ENCODE measurements at places on chromosomes 3 and 15. TPM values are rescaled to one million over a fixed set of nuclear protein-coding genes. Genes with fewer than 3 reads are reported as not detected.

- H3K4me3 ChIP-seq, result no peak overlapping the region
- H3K27ac ChIP-seq, result no peak overlapping the region
- no peaks in the 10 kb centered on the region for H3K4me1 ChIP-seq
- H3K36me3 ChIP-seq, result no peaks in the 10 kb centered on the region
- no peaks in the 10 kb centered on the region for H3K27me3 ChIP-seq
Measured at GRCh38 chr3:167978071-167978470, 117.7 kb downstream of the GOLIM4 start.

DNA sequence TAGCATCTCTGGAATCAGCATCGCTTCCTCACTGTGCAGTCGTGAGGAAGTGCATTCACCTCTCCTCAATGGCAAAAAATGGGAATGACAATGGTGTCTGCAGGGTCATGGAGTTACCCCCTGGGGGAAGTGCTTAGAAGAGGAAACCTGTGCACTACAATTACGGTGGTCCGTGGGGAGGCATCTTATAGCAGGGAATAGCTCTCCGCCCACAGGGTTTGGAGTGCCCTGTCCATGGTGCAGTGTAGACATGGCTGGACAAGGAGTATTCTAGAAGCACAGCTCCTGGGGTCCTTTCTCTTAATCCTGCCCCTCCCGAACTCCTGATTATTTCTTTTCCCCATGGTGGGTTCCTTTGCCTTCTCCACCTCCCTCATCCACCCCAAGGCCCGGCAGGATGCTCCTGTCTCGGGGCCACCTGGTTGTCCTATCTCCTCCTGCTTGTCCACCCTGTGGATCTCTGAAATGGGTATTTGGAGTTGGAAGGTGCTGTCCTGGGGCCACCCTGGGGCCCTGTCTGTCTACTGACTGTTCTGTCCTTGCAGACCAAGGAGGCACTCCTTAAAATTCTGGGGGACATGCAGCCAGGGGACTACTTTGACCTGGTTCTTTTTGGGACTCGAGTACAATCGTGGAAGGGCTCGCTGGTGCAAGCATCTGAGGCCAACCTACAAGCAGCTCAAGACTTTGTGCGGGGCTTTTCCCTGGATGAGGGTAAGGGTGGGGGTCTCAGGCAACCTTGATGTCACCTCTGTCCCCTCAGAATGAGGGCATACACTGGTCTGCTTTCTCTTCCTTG lies 5.2 kb downstream of the ITIH1 start:
- DNase-seq, result no peak
- H3K27me3 ChIP-seq, result no peaks in the 10 kb centered on the region
- H3K4me3 ChIP-seq, result no peak overlapping the region
- H3K36me3 ChIP-seq, result no peaks in the 10 kb centered on the region
- H3K4me1 ChIP-seq, result peaks cover 8% of the 10 kb centered on the region
- no peak overlapping the region for H3K27ac ChIP-seq

- DNase-seq, result no peak
- no peaks in the 10 kb centered on the region for H3K4me1 ChIP-seq
- no peaks in the 10 kb centered on the region for H3K27me3 ChIP-seq
- H3K27ac ChIP-seq, result no peak overlapping the region
- H3K36me3 ChIP-seq, result no peaks in the 10 kb centered on the region
Measured at GRCh38 chr3:135097276-135097946, 302.4 kb downstream of the EPHB1 start.

- no peak overlapping the region for H3K27ac ChIP-seq
- H3K27me3 ChIP-seq, result no peaks in the 10 kb centered on the region
Measured at GRCh38 chr15:42921342-42921731, 759 bp upstream of the TTBK2 start.

DNA sequence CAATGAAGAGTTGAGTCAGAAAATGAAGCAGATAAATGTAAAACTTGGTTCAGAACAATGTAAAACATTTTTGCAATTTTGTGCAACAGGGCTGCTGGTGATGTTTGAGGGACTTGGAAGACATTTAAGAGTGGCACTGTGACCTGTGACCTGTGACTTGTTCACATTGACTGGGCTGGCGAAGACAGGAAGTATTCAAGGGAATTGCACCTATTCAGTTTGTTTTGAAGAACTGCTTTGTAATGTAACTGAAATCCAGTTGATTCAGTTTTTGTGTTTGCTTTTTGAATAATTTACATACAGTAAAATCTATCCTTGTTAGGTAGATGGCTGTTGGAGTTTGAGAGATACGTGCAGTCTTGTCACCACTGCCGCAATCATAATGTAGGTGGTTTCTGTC lies 35.4 kb downstream of the MCTP2 start:
- no peak overlapping the region for H3K27ac ChIP-seq
- H3K27me3 ChIP-seq, result no peaks in the 10 kb centered on the region
- no peak overlapping the region for H3K4me3 ChIP-seq

DNA sequence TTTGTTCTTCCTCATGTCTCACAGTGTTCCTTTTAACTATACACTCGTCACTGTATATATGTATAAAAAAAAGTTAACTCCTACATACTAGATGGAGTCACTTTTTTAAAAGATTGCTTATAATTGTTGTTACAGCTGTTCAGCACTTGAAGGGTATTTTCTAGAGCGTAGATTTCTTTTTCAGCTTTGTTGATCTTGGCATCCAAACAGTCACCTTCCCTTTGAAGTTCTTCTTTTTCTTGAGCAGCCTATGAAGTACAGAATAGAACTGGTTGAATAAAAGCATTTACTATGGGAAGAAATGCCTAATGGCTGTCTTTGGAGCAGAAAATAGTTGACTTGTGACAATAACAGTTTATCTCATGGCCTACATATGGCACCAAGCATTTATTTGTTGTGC lies 17.8 kb downstream of the TTC14 start:
- H3K4me3 ChIP-seq, result no peak overlapping the region
- H3K4me1 ChIP-seq, result no peaks in the 10 kb centered on the region
- H3K27me3 ChIP-seq, result no peaks in the 10 kb centered on the region
- no peak overlapping the region for H3K27ac ChIP-seq
- DNase-seq, result no peak

DNA sequence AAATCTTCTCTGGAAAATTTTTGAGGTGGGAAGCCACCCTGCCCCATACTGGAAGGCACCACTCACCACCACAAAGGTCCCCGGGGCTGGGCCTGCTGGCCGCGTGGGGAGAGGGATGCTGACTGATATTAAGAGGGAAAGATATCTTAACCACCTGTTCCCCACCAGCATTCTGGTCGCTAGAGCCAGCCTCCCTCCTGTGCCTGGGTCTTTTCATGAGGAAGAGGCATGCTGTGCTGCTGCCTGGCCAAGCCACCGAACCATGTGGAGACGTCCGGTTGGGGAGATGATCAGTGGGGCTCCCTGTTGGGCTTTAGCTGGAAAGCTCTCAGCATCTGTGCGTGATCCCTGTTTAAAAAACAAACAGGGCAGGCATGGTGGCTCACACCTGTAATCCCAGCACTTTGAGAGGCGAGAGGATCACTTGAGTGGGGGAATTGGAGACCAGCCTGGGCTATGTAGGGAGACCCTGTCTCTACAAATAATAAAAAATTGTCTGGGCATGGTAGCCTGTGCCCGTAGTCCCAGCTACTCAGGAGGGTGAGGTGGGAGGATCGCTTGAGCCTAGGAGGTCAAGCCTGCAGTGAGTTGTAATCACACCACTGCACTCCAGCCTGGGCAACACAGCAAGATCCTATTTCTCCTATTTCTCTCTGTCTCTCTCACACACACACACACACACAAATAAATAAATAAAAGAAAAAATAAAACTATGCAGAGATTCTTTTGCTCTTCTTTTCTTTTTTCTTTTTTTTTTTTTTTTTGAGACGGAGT lies 1.0 kb downstream of the KLHL18 start:
- H3K4me3 ChIP-seq, result peak overlapping the region; percentile 74
- H3K27ac ChIP-seq, result peak overlapping the region; percentile 75
- H3K4me1 ChIP-seq, result peaks cover 25% of the 10 kb centered on the region

DNA sequence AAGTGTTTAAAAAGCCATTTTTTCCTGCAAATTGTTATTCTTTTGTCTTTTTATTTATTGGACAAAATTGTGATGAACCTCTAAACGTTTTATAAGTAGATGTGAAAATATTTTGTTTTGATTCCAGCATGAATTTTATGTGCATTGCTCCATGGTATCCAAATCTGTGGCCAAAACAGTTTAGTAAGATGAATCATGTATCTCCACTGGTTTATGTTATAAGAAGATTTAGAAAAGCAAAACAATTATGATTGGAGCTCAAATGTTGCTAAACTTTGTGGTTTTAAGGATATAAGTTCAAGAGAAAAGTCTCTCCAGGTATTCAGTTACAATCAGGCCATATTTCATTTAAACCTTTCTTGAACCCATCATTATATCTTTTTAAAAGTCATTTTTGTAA lies 80.9 kb downstream of the NECTIN3 start:
- H3K36me3 ChIP-seq, result no peaks in the 10 kb centered on the region
- H3K27ac ChIP-seq, result no peak overlapping the region
- H3K27me3 ChIP-seq, result no peaks in the 10 kb centered on the region

Gene MANF
- polyA plus RNA-seq, result 60.7 TPM

Gene ANKRD34C
- polyA plus RNA-seq, result 0.07 TPM

Gene SCAANT1
- not detected for polyA plus RNA-seq

Gene PPP2R3A
- polyA plus RNA-seq, result 1.1 TPM

Gene SPRED1
- 5.3 TPM for polyA plus RNA-seq

Gene GADL1
- 0.02 TPM for polyA plus RNA-seq

Gene CRTAP
- 38.6 TPM for polyA plus RNA-seq
